NCI-H2107 (cell line): ENCODE measurements at places on chromosomes 6 and 20.

DNA sequence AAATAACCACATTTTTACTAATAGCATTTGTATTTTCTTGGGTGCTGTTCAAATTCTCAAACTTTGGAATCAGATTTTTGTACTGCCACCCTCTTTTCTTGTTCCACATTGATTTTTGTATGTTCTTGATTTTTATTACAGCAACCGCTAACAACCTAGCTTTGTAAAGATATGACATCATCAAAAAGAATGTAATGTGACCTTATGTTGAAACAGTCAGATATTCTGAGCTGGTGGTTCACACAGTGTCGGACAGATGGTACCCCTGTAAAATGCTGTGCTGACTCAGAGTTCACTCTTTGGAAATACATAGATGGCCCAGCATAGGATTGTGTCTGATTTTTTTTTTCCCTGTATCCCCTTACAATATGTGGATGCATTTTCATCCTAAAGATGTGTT lies 118.9 kb downstream of the QKI start:
- no peak for DNase-seq

DNA sequence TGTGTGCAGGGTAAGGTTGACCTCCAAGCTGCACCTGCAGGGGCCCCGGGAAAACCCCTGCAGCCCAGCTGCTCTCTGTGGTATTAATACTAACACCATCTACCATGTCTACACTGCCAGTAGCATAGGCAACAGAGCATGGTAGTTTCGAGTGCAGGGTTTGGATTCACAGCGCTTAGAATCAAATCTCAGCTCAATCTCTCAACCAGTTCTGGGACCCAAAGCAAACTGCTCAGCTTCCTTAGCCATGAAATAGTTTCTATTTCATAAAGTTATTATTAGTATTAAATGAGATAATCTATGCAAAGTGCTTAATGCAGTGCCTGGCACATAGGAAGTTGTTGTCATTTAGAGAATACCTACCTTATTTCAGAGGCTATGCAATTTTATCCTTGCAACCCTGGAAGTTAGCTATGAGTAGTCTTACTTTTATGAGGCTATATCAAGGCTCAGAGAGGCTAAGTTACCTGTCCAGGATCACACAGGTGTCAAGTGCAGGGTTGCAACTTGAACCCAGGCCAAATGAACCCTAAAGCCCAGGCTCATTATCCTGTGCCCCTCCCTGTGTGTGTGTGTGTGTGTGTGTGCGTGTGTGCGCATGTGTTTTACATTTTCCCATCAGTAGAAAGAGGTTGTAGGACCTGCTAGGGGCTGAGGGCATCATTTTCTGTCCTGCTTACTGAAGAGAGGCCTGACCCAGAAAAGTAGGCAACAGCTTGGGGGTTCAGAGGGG lies 27.6 kb upstream of the MRPS18A start:
- no peak for DNase-seq

DNA sequence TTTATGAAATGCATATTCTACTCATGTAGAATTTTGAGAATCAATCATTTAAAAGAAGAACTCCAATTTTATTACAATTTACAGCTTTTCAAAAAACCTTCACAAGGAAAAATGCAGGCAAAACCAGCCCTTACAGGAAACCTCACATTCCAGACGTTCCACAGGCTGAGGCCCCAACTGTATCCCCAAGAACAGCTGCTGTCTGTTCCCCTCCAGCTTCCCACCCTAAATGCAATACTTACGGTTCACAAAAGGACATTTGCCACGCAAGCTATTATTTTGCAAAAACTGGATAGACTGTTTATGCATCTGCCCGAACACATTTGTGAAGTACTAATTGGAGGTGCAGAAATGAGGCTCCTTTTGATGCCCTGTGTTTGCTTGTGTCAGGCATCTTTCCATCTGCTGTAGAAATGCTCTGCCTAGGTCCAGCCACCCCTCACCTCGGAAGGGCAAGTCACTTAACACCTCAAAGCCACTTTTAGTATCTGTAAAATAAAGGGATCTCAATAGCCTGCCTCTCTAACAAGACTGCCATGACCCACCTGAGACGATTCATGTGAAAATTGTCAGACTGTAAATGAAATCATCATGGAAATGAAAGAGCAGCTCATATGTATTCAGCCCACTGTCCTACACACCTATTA lies 26.5 kb downstream of the PDE10A start:
- DNase-seq: no peak

GRCh38 chr20:50815162-50815989 lies 20.5 kb downstream of the BCAS4 start:
- DNase-seq: no peak

DNA sequence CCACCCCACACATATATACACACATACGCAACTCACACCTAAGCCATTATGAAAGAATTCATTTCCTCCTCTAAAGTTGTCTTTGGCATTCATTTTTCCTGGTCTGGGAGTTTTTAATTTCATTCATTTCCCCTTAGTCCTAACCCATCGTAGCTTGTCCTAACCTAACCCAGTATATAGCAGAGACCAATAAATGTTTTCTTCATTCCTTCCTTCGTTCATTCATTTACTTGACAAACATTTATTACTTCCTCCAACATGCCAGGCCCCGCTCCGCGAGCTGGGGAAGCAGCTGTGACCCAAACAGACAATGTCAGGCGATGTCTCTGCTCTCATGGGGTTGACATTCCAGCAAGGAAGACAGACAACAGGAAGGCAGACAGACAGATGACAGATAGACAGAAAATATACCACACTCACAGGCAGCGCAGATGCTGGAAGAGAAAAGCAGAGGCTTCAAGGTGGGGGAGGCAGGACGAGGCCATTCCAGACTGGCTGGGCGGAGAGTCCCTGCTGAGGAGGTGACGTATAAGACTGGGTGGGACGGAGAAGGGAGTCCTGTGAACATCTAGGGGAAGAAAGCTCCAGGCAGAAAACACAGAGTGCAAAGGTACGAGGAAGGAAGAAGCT lies 33.7 kb upstream of the SIRPA start:
- no peak for DNase-seq

GRCh38 chr20:20227013-20227571 lies 140.8 kb upstream of the INSM1 start:
- no peak for DNase-seq

DNA sequence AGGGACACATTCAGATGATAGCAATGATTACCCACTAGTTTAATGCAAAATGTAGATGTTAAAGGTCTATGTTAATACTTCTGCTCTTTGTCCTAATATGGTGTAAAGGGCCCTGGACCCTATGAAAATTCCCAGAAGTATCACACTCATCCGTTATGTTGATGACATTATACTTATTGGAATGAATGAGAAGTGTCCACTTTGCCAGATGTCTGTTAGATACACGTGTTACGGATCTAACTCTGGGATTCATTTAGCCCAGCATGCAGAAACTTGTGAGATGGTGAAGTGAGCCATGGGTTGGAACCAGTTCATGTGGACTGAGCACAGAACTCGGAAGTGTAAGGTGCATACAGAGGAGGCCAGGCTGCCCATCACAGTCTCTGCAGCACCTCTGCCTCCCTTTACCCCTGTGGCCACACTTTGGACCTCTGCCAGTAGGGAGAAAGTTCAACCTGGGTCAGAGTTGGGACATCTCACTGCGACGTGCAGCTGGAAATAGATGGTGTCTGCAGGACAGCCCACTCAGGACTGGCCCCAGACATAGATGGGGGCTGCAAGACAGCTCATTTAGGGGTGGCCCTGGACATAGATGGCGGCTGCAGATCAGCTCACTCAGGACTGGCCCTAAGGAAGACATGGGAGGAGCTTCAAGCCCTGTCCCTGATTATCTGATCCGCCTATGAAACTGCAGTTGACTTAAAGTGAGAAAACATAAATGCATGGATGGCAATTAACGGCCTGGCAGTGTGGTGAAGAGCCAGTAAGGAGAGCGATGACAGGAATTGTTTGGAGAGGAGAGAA lies 71.2 kb upstream of the THBS2 start:
- no peak for DNase-seq

- DNase-seq: no peak
Measured at GRCh38 chr20:11497545-11497944, 420.1 kb upstream of the BTBD3 start.

DNA sequence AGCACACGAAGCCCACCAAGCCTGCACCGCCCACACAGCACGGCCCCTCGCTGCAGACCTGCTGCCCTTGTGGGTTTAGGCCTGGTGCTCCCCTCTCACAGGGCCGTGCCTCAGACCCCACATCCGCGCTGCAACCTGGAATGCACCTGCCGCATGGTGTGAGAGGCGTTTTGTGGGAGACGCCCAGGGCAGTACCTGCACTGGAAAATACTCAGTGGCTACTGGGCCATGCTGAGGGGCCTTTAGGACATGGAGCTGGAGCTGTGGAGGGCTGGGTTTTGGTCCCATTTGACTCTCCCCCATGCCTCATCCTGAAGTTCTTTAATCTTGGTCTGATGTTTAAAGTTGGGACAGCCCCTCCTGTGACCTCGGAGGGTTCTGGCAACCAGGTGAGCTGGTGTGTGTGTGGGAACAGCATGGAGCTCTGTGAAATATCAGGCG lies 116.3 kb downstream of the ERMARD start:
- DNase-seq: no peak

DNA sequence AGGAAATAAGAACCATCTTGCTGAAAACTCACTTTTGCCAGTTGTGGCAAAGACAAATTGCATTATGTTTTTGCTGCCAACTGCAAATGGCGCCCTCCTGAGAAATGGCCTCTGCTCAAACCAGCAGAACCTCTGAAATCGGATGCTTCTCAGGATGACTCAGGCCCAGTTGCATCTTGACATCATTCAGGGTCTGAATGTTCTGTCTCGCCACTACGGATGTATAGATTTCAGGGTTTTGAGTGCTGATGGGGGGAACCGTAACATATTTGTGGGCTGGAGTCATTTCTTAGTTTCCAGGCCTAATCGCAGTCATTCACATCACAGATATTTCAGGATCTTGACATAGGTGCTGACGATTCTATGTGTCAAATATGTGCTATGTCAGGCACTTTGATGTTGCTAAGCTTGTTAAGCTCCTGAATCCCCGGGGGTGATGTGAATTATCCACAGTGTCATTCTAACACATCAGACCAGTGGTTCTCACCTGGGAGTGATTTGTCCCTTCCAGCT lies 207.1 kb downstream of the NFATC2 start:
- no peak for DNase-seq

DNA sequence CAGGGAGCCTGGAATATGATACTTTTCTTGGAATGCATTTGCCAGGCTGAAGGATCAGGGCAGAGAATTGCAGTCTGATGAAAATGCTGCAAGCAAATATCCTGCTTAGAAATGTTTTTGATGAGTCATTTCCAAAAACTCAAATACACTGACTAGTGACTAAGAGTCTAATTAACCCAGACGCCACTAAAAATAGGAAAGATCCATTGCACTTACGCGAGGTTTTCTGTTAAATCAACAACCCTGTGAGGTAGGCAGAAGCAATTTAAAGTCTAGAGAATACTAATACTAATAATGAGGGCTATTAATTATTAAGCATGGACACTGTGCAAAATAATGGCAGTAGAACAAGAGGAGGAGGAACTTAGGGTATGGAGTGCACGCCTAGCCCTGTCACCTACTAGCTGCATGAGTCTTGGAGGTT lies 130.1 kb upstream of the DOK5 start:
- no peak for DNase-seq

DNA sequence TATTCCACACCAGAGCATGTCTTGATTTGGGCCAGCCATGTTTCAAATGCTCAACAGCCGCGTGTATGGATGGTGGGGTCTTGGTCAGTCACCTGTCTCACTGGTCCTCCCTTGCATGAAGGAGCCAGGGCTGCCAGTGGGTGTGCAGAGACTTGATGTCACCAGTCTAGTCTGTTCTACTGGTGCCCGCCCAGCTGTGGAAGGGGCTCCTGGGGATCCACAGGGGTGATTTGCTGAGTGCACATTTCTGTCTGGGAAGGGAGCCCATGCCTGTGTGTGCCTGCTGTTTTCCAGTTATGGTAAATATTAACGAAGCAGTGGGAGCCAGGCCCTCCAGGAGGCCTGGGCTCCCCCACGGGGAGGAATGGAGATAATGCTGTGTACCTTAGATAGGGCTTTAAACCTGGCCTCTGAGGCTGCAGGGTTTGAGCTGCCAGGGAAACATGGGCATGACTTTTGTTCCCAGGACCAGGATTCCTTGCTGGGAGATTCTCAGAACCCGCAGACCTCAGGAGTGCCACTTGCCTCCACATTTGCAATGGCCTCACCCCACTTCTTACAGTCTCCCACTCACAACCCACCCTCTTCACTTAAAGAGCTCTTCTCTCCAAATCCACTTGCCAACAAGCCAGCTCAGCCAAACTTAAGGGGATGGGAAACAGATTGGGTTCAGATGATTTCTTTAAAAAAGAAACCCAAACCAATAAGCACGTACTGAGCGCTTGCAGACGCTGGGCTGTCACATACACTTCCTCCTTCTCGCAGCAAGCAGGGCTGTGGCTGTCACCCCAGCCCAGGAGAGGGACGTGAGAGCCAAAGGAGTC lies 54.1 kb downstream of the VEGFA start:
- no peak for DNase-seq

DNA sequence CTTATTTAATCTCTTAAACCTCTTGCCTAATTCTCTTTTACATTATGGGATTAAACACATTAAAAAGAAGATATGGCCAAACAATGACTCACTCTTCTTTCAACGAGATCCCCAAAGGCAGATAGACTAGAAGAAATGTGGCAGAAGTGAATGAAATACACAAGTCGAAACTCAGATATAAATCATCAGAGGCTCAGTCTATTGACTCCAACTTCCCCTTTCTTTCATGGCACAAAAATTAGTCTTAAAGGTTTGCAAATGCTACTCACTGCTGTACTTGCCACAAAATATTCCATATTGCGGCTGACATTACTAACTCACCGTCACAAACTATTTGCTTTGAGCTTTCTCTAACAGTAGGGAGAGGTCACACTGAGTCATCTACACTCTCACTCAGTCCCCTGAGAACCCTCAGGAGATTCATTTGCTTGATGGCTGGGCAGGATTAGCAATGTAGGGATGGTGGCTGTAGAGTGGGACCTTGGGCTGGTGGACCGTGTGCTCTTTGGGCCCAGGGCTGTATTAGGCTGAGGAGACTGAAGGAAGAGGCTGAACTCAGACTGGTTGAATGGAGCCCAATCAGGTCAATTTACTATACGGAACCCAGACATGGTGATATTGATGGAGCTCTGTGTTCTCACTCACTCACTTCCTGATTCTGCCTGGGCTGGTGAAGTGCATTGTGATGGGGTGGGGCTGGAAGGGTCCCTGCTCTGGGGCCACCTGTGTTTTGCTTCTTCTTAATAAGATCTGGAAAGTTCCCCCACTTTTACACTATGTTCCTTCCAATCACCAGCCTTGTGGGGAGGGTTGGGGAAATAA lies 42.8 kb upstream of the UBR2 start:
- DNase-seq: no peak

GRCh38 chr6:118574051-118574865 lies 26.2 kb downstream of the PLN start:
- DNase-seq: no peak
